Mammary epithelial cell (primary cell): ENCODE measurements at places on chromosomes 2 and 18. TPM values are rescaled to one million over a fixed set of nuclear protein-coding genes. Genes with fewer than 3 reads are reported as not detected.

GRCh38 chr18:57426187-57426586 is 9.0 kb upstream of the ONECUT2 start:
- no peak for DNase-seq

DNA sequence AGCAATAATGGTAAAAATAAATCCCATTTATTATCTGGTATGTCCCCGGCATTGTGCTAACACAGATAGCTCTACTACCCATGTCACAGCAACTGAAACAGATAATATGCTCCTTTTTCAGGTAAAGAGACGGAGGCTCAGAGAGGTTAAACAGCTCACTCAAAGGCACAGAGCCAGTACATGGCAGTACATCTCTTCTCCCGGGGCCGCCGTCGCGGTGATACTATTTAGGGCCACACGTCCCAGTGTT is 693 bp upstream of the PDK1 start:
- no peak for DNase-seq

DNA sequence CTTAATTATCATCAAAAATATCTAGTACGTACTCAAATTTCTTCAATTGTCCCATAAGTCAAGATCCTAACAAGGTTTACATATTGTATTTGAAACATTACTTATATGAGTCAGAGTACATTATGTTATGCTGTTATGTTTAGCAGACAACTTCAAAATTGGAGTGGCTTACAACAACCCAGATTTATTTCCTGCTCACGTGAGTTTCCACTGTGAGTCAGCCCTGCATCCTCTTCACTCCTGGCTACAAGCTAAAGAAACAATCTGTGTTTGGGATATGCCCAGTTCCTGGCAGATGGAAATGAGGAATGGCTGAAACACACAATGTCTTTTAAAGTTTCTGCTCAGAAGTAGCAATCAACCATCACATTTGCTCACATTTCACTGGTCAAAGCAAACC is 31.5 kb upstream of the TANC1 start:
- peak; percentile 79 for DNase-seq

DNA sequence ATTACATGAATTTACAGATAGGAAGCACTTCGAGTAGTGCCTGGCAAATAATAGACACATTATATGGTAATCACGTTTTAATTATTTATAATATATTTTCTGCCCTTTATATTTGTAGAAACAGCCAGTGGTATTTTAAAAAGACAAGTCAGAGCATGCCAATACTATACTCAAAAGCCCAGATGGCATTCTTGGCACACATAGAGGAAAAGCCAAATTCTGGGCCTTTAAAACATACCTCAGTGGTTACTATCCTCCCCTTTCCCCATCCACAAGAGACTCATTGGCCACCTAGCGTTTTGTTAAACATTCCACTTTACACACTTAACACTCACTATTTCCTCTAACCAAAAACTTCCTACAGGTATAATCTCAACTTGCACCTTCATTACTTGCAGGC is 63.3 kb upstream of the ZNF804A start:
- DNase-seq: peak; percentile 21

DNA sequence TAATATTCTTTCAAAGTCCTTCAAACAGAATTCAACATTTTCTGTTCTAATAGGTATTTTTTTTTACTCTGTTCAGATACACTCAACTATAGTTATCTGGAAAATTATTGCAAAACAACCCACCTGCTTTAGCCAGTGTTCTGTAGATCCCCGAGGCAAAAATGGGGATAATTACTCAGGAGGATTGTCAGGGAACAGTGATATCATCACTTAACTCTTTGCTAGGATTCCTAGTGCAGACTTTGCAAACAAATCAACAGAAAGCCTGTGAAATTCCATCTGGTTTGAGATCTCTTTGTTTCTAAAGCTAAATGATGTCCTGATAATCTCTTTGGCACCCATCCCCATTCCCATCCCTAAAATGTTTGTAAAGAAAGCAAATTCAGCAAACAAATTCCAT is 413.6 kb upstream of the MEIS1 start:
- DNase-seq: no peak

DNA sequence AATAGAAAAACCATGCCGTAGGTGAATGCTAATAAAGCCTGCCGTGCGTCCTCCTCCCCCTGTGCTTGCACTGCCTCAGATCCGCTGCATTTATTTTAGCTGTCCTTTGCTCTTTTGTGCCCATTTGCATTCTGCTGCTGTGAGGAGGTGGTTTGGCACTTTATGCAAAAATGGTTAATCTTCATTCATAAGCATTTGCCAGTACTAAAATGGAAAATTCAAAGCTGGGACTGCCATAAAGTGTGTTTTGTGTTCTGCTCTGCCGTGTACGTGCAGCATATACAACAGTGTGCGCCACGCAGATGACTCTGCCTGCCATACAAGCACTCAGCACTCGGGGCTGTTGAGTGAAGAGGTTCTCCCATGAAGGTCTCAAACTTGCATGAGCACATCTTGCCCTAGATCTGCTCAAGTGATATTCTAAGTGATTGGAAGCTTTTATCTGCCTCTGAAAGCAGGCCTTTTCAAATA is 73.6 kb downstream of the SPATS2L start:
- no peak for DNase-seq

DNA sequence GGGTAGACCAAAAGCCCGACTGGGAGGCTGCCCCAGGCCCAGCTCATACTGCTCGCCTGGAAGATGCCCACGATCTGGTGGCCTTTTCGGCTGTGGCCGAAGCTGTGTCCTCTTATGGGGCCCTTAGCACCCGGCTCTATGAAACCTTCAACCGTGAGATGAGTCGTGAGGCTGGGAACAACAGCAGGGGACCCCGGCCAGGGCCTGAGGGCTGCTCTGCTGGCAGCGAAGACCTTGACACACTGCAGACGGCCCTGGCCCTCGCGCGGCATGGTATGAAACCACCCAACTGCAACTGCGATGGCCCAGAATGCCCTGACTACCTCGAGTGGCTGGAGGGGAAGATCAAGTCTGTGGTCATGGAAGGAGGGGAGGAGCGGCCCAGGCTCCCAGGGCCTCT is 61.7 kb downstream of the TET3 start:
- no peak for DNase-seq

DNA sequence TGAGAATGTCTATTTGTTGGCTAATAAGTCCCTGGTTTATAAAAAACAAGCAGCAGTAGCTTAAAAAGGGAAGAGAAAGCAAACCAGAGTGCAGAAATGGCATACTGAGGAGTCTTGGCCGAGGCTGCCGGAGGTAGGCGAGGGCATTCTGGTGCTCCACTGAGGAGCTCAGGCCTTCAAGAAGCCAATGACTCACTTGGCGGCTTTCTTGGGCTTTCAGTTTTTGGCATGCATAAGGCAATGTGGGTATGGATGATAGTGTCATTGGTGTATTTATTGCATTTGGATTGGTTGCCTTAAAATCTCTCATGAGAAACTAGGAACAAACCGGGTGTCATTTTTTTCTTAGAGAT is 119.6 kb upstream of the ARL5A start:
- DNase-seq: peak; percentile 69

DNA sequence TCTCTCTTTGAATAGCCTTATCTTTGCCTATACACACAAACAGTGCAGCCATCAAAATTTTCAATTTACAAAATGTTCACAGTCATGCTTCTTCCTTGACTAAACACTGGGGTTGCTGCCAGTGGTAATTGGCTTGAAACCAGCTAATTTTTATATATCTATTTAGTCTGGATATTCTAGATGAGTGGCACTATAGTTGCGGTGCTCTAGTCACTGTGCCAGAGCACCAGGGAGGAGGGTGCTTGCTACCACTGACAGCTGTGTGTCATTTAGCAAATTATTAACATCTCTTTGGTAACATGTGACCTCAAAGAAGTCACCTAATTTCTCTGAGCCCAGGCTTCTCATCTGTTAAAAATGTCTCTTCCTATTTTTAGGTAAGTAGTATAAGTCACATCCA is 130.4 kb downstream of the MEIS1 start:
- DNase-seq: no peak

DNA sequence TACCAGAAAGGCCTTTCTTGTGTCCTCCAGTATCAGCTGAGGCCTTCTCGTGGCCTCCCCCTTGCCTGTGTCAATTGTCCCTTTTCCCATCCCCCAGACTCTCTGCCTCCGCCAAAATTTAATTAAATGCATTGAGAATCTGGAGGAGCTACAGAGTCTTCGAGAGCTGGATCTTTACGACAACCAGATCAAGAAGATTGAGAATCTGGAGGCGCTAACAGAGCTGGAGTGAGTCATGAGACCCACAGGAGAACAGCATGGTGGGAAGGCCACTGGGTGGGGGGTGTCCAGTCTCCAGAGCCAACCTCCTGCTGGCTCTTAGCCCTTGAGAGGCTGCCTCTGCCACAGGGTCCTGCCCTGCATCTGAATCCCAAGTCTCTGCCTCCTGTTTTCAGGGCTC is 8.8 kb downstream of the PPP1R7 start:
- DNase-seq: no peak

GRCh38 chr2:98134172-98135005 is 47.4 kb downstream of the VWA3B start:
- no peak for DNase-seq

- peak; percentile 75 for DNase-seq
Observed at GRCh38 chr18:29651122-29651680, 1391.3 kb downstream of the DSC3 start.

DNA sequence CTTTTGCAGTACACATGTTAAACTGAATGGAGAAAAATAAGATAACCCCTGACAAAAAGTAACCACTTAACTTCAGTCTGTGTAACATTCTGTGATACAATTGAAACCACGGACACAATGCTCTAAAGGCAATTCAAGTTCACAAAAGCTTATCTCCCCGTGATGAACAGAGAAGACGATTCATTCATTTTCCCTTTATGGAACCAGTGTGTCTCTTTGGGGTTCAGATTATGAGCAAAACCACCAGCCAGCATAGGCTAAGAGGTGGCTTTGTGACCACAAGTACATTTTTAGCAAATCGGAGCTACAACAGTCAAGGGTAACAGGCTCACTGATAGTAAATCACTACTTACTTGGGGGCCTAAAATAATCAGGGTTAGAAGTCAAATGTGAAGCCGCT is 120.6 kb upstream of the SMAD7 start:
- no peak for DNase-seq

GPR55 gene
- total RNA-seq: not detected

TMEM17 gene
- total RNA-seq: 3.0 TPM

PARD3B gene
- 4.1 and 5.6 TPM in 2 replicates for total RNA-seq
